ENCODE measurements at places on chromosomes 2 and 18.
A peak's percentile ranks its signal among the peaks of the same experiment; 100 is the strongest.

DNA sequence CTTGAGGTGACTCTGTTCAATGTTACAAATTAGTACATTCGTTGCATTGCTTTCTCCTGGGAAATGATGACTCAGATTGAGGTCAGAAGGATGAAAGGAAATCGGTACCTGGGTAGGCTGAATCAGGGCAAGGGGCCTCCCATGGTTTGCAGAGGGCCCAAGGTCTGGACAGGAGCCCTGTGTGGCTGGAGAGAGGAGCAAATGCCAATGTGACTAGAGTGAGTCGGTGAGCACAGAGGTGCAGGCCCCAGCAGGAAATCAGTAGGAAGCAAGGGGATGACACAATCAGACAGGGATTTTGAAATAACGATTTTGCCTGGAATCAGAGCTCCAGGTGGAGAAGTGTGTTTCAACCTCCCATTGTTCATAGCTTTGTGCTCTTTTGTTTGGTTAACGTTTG is 118.9 kb downstream of the CCDC102B start:
- no peak for DNase-seq

DNA sequence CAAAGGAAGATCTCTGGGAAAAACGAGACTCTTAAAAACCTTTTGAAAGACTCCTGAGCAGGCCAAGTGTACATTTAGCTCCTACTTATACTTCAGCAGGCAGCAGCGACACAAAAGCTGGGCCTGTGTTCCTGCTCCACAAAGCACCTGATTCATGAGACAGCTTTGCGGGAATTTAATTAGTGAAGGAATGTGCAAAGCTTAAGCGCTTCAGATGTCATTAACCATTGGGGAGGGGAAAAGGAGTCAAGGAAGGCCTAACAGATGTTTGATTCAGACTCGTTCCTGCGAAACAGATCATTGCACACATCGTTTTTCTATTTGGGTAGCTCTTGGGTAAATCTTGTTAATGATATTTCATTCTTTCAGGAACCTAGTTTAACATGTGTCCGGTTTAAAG is 125.9 kb downstream of the MAIP1 start:
- no peak for DNase-seq

- DNase-seq, result no peak
These were observed 42.7 kb downstream of the SMAD4 start for GRCh38 chr18:51072586-51073313.

DNA sequence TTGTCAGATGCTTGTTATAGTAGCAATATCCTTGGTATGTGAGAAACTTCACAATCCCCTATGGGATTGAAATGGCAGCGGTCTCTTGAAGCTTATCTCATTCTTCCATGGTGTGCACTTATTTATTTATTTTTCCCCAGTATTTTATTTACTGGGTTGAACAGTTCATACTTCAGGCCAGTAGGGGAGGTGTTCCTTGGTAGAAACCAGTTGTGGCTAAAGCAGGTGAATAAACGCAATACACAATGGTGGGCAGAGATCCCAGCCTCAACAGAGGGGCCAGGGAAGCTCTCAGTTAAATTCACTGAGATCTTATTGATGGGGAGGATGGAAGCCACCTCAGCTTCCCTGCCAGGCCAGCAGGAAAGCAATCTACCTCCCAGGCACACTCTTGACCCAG is 93.7 kb upstream of the SRD5A2 start:
- DNase-seq, result no peak

- no peak for DNase-seq
These were observed 1.6 kb upstream of the COPS9 start for GRCh38 chr2:240137596-240138253.

DNA sequence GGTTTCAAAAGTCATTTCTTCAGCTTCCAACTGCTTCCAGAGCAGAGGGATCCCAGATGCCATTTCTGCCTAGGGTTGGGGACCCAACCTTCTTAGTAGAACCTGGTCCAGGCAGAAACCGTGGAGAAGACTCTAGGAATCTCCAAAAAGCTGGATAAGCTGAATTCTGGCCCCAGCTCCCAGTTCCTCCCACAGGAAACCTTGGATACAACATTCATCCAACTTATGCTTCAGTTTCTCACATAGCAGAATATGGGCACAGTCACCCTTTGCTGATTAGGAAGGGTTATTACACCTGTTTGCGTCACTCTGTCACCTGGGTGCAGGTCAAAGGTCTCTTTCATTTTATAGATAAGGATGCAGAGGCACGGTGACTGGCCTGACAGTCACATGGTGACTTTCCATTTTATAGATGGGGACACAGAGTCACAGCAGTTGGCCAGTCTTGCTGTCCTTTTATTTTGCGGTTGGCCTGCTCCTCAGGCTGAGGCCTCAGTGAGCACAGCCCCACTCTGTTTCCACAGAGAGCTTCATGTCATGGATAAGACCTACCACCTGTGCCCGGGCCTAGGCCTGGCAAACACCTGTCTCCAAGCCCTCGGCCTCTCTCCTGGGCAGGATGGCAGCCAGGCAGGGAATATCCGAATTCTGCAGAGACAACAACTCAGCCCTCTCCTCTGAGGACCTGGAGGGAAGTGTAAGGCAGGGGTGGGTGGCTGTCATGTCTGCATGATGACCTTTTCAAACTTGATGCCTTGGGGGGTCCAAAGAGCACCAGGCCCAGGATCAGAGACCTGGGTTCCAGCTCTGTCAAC is 148.8 kb downstream of the SMAD7 start:
- DNase-seq, result no peak

GRCh38 chr2:38237311-38237710 is 139.8 kb downstream of the ATL2 start:
- DNase-seq, result no peak

- DNase-seq, result no peak
These were observed 308.5 kb upstream of the TFPI start for GRCh38 chr2:187862715-187863114.

DNA sequence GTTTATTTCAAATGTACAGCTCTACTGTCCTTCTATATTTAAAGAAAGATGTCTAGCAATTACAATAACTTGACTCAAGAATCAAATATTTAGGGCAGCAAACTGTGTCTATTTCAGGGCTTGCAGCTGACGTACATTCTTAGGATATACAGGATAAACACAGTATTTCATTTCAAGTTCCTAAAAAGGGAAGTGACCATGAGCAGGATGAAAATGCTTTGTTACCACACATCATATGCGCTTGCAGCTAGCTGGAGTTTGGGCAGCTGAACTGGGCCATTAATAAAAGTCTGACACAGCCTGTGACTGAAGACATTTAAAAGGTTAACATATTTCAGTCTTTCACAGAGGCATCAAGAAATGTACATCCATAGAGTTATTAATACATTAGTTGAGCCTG is 264.6 kb upstream of the TRIB2 start:
- no peak for DNase-seq

GRCh38 chr2:64672708-64673107 is 19.0 kb upstream of the SERTAD2 start:
- no peak for DNase-seq

DNA sequence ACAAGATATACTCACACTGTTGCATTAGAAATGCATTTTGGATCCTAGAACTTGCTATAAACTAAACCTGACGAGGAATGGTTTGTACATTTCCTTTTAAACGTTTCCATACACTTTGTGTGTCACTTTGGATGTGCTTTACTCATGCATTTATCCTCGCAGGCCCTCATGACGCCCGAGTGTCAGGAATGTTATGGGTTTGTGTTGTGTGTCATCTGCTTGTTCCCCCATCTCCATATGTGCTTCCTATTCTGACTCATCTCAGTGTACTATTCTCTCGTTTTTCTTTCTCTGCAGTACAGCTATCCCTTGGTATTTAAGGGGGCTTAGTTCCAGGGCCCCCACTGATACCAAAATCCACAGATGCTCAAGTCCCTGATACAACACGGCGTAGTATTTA is 121.5 kb upstream of the RASGRP3 start:
- DNase-seq, result no peak

DNA sequence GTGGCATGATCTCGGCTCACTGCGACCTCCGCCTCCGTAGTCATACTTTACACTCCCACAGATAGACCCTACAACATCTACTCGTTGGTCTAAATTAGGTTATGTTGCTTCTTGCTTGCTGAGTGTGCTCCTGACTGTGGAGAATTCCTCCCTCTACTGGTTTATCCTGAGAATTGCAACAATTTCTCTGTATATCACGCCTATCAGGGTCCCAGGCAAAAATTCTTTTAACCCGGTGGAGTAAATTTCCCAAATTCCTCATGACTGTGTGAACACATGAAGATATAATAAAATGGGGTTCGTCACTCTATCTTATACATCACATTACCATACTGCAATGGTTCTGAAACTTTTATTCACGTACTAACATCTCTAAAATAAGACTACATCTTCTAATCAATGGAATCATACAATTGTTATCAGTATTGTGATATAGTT is 156.7 kb downstream of the EVA1A start:
- DNase-seq, result no peak

- DNase-seq, result no peak
These were observed 16.4 kb upstream of the RTTN start for GRCh38 chr18:70221915-70222278.

DNA sequence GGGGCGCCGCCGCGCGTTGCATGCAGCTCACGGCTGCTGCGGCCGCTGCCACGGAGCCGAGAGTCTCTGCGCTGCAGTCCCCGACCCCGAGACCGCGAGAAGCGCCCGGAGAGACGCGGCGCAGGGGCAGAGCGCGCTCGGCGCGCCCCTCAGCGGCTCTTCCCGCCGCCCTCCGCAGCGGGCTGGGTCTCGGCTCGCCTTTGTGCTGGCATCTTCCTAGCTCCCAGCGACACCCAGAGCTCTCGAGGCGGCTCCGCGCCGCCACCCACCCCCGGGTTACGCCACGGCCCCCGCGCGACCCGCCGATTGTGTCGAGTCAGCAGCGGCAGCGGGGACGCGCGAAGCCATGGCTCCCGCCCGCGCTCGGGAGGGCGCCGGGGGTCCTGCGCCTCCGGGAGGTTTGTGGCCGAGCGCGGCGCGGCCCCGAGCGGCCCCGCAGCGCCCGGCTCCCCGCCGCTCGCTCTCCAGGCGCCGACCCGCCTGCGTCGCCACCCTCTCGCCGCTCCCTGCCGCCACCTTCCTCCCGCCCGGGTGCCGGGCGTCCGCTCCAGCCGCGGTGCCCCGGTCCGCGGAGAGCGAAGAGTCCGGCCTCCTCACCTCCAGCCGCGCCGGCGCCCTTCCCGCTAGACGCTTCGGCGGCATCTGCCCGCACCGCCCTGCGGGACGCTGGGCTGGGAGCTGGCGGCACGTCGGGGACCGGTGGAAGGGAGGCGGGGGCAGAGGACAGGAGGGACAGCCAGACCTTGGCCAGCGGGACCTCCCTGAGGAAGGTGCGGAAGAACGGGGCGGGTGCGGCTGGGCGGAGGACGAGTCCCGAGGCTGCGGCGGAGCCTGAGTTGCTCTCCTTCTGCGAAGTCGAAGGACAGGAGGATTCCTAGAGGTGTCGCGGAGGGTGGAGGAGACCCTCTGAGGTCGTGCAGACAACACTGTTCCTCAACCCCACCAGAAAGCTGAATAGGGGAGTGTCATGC is 46.3 kb upstream of the CCDC150 start:
- no peak for DNase-seq

DNA sequence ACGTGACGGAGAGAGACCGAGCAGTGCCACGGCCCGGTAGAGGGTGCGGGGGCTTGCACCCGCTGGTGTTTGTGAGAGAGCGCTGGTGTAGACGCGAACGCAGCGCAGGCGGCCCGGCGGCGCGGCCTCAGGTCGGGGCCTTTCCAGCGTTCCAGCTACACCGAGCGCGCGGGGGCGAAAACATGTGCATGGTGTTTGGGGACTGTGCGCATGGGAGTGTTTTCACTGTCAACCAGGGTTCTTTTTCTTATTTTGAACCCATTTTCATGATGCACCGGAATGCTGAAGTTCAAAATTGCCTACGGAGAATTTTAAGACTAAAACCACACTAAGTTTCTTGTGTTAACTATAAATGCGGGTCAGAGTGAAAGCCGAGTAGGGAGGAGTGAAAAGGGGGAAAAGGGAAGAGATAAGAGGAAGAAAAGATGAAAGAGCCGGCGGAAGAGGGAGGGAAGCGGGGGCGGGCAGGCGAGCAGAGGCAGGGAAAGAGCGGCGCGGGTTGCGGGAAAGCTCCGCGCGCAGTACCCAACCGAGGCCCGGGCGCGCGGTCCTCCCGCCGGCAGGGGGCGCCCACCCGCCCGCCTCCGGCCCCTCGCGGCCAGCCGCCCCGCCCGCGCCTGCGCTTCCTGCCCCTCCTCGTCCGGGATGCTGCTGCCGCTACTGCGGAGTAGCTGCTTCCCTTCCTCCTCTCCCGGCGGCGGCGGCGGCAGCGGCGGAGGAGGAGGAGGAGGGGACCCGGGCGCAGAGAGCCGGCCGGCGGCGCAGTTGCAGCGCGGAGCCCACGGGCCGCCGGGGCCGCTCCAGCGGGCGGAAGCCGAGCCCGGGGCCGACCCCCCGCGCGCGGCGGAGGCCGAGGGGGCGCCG is at the start of gene RAB12:
RAB12 (plus strand) TSS at position 643 of the 864 bp plus-strand sequence; CDS start at position 646, 3 bp downstream.
- peak; percentile 83 for DNase-seq

DNA sequence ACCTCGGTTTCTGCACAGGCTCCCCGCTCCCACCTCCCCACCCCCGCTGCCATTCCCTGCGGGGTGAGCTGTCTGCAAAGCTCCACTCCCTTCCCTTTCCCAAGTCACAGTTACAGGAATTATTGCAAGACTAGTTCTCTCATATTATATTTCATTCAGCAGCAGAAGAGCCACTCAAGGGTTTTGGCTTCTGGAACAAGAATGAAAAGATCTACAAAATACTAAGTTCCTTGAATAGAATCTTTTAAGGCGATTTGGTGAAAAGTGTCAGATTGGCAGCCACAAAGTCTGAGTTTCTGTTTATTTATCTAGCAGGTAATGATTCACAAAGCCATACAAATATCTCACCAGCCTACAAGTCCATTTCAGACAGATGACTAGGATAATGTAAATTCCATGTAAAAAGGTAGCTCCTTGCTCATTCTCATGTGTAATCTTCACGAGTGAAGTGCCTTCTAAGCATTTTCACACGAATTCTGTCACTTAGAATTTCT is 221.9 kb upstream of the RBBP8 start:
- DNase-seq, result no peak
